ENCODE measurements at places on chromosomes 12 and 14.

DNA sequence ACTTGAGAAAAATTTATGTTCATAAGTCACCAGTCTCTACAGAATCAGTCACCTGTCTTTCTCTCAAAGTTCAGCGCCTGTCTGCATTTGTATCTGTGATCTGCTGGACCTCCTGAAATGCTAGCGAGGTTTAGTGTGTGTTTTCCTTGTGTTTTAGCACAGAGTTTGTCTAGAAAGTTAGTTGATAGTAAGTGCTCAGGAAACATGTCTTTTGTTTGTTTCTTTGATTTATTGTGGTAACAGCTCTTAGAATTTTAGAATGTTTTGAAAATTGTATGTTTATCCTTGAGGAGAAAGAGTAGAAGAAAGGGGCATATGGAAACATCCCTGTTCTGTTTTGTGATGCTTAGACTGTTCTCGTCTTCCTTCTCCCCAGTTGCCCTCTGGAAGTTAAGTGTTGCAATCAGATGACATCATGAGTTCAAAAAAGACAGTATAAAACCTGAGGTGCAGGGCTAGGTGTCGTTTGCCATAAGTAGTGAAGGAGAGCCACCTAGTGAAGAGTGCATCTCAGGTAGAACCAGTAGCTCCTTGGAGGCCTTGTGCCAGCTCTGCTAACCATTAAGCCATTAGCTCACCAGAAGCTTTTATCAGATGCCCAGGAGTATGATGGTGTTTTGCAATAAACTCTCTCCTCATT is 44.8 kb downstream of the FBXW8 start:
- DNase-seq = no peak

DNA sequence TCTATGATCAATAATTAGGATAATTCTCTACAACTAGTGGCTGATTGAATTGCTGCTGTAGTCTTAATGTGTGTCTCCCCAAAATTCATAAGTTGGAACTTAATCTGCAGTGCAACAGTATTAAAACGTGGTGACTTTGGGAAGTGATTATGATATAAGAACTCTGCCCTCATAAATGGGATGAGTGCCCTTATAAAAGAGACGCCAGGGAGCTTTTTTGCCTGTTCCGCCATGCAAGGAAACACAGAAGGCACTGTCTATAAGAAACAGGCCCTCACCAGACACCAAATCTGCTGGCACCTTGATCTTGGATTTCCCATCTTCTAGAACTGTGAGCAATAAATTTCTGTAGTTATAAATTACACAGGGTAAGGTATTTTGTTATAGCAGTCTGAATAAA is 161.0 kb downstream of the ALX1 start:
- DNase-seq = no peak

- peak; percentile 79 for DNase-seq
Observed at GRCh38 chr14:61525293-61526011, 169.9 kb upstream of the HIF1A start.

DNA sequence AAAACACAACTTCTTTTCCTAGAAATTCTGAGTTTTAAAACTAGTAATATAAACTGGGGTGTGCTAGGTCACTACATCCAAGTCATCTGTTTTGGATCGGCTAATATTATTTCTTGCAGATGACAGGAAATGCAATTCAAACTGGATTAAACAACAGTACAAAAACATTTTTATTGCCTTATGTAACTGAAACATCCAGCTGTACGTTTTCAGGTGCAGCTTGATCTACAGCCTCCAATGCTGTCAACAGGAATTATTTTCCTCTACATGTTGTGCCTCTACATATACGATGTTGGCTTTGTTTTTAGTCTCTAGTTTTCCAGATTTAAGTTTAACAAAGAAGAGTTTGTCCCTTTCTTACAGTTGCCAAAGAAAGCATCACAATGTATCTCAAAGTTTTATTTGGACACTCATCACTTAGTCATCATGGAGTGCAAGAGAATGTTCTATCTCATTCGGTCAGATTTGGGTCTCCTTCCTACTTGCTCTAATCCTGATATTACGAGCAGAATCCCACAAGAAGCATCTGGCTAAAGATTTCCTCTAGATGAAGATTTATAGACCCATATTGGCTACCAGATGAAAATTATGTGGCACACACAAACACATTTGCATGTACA is 326.7 kb downstream of the SLC6A15 start:
- DNase-seq = no peak

DNA sequence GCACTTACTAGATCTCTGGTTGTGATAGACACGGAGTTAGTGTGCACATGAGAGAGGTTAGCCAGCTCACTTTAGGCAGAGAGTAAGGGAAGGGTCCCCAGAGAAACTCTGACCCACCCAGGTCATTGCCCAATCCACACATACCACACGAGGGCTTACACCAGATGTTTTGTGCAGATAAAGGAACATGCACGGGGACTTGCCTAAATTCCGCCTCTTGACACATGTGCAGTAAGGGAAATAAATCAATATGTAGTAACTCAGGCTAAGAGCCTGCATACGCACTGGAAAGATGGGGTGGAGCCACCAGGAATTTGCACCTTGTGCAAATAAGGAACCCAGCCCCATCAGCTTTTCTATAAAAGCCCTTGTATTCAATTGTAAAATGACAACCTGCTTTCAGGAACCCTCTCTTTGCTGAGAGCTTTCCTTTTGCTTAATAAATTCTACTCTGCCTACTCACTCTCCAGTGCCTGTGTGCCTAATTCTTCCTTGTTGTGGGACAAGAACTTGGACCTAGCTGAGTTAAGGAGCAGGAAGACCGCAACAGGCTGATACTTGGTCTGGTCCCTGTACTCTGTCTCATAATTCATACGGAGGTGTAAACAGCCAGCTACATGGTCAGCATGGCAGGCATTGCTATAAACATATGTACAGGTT is 120.2 kb downstream of the EMP1 start:
- DNase-seq = no peak

DNA sequence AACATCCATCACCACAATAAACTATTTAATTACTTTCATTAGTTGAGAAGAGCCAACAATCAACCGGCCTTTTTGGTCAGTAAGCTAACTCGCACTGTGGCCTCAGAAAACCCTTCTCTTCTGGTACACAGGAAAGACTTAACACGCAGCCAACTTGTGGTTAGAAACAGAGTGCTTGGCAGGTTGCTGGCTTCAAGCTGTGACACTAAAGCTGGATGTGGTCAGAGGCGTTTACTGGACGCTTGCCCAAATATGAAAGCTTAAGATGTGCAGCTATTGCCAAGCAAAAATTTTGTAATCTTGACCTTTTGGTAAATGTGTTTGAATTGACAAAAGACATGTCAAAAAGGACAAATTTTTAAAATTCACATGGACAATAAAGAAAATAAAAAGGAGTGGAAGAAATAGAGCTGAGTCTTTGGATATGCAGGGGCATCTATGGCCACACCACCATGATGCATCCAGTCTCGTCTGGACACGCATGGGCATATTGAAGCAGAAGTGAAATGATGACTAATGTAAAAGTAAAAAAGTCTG is 2.6 kb upstream of the KLRK1 start:
- peak; percentile 61 for DNase-seq

GRCh38 chr14:50834802-50835276 is 3.9 kb upstream of the NIN start:
- DNase-seq = no peak

- DNase-seq = no peak
Observed at GRCh38 chr12:46112364-46112763, 122.0 kb upstream of the SCAF11 start.

- no peak for DNase-seq
Observed at GRCh38 chr14:35261774-35262173, 30.4 kb upstream of the PSMA6 start.

Measured in activated CD8-positive, alpha-beta memory T cell treated with anti-CD3 and anti-CD28 coated beads, Interleukin-2, amount 50 U/mL, for 48 hours (primary cell).